HTR-8/SVneo (cell line): ENCODE measurements at places on chromosomes 6 and 20.

DNA sequence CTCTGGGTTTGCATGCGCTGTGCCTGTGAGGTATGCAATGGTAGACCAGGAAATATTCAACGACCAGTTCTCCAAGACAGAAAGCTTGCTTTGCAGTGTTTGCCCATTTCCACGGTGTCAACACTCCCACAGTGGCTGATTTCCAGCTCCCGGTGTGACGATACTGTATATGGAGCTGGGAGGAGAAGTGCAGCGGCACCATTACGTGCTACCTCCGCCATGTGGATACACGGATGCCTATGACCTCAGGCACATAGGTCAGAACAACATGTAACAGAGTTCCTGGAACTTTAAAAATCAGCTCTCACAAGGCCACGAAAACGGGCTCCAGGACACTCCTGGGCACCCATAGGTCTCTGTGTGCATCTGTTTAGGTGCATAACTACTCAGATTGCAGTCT, 51.1 kb downstream of the NFATC2 start:
- no peak for DNase-seq

- DNase-seq, result no peak
These were observed 73.4 kb upstream of the RNF24 start for GRCh38 chr20:4088766-4089165.

- no peak for DNase-seq
These were observed 2.5 kb downstream of the FYN start for GRCh38 chr6:111870742-111871064.

GRCh38 chr6:70315079-70315751, 12.3 kb upstream of the COL9A1 start:
- DNase-seq, result no peak

DNA sequence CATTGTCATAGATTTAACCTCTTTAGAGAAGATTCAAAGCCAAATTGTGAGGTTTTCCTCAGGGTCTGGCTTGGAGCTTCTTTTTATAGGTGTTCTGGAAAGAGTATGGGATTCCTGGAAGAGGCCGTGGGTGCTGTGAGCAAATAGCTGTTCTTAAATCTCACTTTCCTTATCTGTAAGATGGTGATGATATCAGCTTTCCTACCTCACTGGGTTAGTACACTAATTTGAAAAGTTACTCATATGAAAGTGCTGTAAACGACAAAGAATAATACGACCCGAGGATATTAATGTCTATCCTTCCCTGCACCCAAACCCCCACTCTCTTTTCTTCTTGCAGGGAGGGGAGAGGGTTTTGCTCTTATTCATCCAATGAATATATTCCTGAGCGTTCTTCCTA, 116.9 kb upstream of the ENPP5 start:
- no peak for DNase-seq

DNA sequence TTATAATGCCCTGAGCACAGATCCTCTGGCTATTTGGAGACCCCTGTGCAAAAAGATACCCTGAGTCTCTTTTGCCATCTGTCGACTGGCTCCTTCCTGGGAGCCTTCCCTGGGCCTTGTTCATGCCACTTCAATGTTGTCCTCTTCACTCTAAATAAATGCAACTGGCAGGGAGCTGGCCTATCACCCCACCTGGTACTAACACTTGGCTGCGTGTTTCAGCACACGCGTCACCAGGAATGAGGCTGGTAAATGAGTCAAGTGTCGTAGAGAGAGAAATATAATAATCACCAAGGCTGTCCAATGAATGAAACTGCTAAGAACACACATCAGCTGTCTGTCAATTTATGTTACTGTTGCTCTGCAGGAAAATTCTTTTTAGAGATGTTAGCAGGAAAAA, 374.6 kb upstream of the JARID2 start:
- DNase-seq, result no peak

DNA sequence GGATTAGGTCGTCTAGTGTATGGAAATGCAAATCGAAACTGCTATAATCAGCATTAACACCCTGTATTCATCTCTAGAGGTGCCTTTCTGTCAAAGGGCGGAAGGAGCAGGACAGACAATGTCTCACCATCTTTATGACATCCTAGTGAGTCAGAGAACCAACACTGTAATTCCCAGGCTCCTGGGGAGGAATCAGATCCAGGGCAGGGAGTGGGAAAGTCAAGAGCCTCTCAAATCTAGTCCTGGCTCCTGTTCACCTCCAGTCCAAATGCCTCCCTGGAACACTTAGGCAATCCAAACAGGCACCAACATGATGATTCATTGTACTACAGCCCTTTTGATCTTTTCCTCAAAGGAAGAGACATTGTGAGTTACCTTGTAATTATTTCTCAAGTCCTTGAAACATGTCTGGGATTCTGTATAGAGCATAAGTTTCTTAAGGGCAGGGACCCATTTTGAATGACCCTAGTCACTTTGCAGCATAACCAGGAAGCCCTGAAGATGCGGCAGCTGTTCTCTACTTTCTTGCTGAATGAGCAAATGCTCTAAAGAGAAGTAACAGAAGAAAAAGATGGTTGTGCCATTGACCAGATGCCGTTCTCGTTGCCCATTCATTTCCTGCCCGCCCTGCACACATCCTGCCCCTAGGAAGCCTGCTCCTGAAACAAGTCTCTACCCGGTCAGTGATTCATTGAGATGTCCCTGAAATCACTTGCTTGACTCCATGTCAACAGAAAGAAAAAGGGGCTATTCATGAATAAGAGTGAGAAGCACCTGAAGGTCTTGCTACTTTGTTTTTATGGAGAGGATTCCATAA, 112.8 kb upstream of the JARID2 start:
- peak; percentile 69 for DNase-seq

DNA sequence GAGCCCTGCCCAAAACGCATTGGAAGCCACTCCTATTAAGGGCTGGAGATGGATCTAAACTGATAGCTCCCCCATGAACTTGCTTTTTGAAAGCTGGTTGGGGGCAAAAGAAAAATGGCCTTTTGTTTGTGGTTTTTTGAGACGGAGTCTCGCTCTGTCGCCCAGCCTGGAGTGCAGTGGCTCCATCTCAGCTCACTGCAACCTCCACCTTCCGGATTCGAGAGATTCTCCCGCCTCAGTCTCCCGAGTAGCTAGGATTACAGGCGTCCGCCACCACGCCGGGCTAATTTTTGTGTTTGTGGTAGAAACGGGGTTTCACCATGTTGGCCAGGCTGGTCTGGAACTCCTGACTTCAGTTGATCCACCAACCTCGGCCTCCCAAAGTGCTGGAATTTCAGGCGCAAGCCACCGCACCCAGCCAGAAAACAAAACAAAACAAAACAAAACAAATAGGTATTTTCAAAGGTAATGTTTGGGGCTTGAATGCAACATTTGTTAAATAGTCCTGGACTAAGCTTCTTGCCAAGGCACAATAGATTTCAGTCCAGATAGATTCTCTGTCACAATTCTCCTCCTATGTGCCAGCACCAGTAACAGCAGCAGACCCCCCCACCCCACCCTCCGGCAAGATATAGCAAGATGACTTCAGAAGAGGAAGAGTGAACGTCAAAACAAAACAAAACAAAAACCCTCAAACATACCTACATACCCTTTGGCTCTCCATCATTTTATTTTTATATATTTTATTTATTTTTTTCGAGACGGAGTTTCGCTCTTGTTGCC, 26.5 kb upstream of the ABT1 start:
- no peak for DNase-seq

DNA sequence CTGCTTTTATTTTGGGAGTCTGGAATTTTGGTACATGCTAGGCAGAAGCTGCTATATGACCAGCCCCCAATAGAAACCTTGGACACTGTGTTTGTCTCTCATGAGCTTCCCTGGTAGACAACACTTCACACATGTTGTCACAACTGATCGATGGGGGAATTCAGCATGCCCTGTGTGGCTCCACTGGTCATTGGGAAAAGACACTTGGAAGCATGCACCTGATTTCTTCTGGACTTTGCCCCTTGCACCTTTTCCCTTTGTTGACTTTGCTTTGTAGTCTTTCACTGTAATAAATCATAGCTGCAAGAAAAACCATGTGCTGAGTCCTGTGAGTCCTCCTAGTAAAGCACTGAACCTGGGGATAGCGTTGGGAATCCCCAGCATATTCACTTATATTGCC, 7.9 kb upstream of the WFDC10A start:
- DNase-seq, result no peak

- DNase-seq, result no peak
These were observed 131.7 kb upstream of the PHACTR1 start for GRCh38 chr6:12584631-12585405.

DNA sequence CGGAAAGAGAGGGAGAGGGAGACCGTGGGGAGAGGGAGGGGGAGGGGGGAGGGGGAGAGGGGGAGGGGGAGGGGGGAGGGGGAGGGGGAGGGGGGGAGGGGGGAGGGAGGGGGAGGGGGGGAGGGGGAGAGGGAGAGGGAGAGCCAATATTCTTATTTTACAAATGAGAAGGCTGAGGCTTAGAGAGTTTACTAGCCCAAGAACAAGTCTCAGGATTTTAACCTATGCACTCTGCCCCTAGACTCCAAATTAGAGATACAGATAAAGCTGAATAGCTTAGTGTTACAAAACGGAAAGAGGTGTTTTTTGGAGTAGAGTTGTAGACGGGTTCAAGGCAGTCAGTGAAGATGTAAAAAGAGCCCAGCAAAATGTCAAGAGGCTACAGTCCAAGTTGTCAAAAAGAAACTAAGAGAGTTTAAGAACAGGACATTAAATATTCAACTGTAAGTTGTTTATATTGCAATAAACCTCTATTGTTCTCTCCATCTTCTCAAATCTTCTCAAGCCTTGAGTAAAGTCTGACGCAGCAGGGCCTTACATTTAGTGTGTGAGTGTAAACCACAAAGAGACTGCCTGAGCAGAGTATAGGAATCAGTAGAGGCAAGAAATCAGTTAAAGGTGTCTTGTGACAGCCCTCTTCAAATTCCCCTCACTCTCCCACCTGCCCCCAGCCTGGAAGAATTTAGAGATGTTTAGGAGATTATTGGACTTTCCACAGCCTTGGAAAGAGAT, 34.9 kb upstream of the AKIRIN2 start:
- DNase-seq, result no peak

- no peak for DNase-seq
These were observed 82.1 kb upstream of the DTNBP1 start for GRCh38 chr6:15744818-15745402.

GRCh38 chr20:32435449-32436107, 77.4 kb downstream of the ASXL1 start:
- no peak for DNase-seq

DNA sequence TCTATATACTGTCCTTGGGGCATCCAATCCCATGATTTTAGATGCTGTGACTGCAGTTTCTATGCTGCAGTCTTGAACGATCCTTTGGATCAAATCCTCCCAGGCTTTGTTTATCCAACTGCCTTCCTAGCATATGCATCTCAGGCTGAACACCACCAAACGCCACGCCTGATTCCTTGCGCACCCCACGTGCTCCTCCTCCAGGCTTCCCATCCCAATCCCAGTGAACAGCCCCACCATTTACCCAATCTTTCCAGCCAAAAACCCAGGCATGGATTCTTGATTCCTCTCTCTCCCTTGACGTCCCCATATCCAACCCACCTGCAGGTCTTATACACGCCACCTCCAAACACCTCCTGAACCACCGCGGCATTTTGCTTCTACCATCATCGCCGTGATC, 7.8 kb downstream of the PDE10A start:
- DNase-seq, result no peak

- no peak for DNase-seq
These were observed 102.6 kb downstream of the MRPL14 start for GRCh38 chr6:44024574-44025219.

DNA sequence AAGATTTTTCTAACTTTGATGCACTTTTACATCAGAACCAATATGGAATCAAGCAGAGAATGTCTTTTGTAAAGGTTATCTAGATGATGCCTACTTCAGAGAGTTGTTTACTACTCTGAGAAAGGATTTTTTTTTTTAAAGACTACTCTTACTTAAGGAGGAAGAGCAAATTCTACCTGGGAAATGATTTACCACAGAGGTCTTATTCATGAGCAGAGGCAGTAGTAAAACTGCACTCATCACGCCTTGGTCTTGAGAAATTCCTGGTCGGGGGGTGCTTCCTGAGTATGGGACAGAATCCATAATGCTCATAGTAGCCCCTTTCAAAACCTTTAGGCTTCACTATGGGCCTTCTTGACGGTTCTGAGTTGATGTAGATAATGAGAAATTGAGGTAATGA, 241.8 kb upstream of the PREP start:
- DNase-seq, result no peak

DNA sequence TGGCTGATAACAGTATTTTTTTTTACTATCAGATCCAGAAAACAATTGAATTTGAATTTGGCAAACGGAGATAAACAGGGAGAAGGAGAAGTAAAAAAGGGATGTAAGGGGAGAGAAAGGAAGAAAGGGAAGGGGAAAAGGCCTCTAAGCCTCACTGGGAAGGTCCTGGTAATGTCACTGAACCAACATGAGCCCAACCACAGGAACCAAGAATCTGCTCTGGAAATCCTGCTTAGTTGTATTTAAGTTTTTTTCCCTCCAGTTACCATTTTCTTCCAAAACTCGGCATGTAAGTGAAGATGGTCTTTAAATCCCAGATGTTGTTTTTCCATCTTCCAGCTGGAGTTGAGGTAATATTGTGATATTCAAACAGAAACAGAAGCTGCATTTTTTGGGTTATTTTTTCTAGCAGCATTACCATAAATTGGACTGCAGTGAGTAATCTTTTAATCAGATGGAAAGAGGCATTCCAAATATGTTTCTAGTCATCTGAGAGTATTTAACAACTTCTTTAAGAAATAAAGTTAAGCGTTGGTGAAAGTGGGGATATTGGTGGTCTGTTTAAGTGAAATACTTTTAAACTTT, 91.1 kb downstream of the TXNDC5 start:
- DNase-seq, result no peak

DNA sequence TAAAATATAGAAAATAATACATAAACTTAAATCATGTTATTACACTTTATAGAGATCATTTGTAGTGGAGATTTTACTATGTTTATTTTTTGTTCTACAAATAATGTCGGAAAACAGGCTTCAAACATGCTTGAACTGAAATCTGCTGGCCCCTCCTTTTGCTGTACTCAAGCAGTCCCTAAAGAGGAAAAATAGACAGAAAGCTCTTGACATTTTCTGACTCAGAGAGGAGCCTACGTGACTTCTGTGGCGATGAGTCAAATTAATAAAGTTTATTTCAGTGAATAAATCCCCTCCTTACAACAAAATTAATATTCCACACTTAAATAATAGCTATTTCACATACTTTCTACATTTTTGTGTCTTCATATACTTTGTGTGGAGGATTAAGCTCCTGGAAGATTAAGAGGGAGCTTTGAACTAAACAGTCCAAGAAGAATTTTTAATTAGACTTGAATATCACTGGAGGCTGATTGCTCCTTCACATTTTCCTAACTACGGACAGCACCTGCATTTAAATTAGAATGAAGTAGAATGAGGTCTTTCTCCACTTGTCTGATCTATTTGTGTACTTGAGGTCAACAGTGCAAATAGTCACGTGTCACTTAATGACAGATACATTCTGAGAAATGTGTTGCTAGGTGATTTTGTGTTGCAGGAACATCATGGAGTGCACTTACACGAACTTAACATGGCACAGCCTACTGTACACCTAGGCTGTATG, 1.7 kb upstream of the TREM1 start:
- no peak for DNase-seq

- DNase-seq, result no peak
These were observed 8.4 kb upstream of the TJAP1 start for GRCh38 chr6:43468748-43469681.
